ENCODE measurements at places on chromosomes 12 and 14.

GRCh38 chr12:80498059-80498728 is 54.2 kb downstream of the PTPRQ start:
- no peak for DNase-seq

GRCh38 chr12:12872139-12872933 is 19.0 kb upstream of the GPRC5A start:
- peak; percentile 79 for DNase-seq

DNA sequence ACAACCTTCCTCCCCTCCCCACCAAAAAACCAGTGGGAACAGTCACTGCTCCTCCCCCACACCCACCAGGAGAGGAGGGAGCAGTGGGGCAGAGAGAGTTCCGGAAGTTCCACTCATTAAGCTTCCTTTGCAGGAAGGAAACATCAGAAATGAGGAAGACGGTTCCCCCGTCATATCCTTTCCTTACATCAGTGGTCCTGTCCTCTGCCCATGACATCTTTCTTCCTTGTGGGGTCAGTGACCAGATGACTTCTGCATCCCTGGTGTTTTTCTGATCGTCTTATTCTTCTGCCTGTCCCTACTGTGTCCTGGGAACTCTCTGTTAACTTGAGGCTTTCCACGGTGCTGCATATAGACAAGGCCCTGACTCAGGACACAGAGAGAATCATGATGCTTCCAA is 40.8 kb upstream of the SPTLC2 start:
- no peak for DNase-seq

- DNase-seq: no peak
Measured at GRCh38 chr12:111446631-111447570, 41.2 kb downstream of the SH2B3 start.

DNA sequence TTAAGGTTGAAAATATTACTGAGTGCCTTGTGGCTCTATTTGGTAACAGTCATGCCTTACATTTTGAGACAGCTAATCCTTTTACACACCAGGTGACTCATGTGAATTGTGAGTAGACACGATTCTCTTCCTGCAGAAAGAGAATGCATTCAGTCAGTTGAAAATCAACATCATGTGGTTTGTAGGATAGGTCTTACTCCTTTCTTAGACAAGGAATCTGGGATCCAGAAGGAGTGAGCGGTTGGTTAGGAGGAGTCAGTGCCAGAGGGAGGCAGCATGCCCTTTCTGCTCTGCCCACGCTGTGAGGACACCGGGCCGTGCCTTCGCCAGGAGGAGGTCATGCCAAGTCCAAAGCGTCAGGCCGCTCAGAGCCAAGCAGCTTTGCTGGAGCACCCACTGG is 47.6 kb downstream of the TRAF3 start:
- peak; percentile 67 for DNase-seq

DNA sequence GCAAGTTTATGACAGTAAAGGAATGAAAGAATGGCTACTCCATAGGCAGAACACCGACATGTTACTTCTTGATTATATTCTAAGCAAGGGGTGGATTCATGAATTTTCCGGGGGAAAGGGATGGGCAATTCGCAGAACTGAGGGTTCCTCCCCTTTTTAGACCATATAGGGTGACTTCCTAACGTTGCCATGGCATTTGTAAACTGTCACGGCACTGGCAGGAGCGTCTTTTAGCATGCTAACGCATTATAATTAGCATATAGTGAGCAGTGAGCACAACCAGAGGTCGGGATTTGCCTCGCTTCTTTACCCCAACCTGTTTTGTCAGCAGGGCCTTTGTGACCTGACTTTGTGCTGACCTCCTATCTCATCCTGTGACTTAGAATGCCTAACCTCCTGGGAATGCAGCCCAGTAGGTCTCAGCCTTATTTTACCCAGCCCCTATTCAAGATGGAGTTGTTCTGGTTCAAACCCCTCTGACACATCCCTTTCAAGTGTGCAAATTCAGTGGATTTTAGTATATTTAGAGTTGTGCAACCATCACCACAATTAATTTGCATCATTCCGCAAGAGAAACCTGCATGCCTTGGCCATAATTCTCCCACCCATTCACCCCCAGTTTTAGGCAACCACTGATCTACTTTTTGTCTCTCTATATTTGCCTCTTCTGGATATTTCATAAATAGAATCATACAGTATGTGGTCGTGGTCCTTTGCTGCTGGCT is 27.4 kb downstream of the PALS1 start:
- DNase-seq: no peak

GRCh38 chr14:94374749-94375260 is 13.6 kb downstream of the SERPINA1 start:
- DNase-seq: no peak

GRCh38 chr12:55927588-55928502 is at the start of gene PYM1:
Gene PYM1, minus strand, starts transcription at chr12:55927894. Its CDS starts 133 bp downstream, at chr12:55927761.
- peak; percentile 64 for DNase-seq

All from fibroblast of skin of right quadriceps (primary cell).